ENCODE measurements at places on chromosomes 6 and 20.

DNA sequence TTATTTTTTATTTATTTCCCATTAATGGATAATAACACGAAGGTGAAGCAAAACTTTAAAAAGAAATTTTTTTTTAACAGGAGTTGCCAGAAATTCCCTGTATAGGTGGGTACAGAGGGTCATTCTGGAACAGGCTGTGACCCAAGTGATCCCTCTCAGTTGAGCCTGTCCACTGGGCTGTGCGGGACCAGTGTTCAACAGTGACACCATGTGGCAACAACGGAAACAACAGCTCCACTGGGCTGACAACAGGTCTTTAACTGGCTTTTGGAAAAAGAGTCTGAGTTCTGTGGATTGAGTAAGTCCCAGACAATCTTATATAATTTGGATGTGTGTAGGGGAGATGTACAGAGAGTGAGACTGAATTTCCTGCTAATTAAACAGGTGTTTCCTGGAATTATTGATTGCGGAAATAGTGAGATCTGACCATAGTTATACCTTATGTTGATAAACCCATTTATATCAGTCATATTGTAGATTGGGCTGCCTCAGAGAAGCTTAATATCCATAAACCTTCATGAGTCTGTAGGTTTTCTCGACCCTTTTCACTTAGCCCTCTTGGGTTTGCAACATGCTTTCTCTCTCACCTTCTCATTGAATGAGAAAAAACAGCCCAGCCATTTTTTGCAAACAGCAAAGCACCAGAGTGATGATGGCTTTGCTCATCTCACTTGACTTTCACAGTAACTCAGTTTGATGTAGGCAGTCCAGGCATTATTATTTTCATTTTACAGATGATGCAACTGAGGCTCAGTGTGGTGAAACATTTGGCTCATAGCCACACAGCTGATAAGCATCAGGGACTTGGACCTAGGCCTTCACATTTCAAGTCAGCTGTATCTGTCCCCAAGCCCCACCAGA, 17.5 kb downstream of the KIAA1755 start:
- DNase-seq = no peak

GRCh38 chr6:159184559-159184958, 15.4 kb downstream of the FNDC1 start:
- no peak for DNase-seq

DNA sequence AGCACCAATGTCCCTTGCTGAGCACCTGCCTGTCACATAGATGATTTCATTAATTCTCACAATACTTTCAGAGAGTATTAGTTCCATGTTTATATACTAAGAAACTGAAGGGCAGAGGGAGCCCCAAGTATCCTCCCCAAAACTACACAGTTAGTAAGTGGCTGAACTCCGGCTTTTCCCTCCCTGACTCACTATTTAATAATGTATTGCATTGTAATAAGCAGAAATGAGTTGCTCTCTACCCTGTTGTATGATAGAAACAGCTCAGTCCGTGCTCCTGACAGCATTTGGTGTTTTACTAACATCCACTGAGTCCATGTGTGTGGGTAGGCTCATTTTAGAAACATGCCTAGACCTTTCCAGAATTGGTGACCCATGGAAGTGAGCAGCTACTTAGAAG, 76.8 kb downstream of the OLIG3 start:
- no peak for DNase-seq

DNA sequence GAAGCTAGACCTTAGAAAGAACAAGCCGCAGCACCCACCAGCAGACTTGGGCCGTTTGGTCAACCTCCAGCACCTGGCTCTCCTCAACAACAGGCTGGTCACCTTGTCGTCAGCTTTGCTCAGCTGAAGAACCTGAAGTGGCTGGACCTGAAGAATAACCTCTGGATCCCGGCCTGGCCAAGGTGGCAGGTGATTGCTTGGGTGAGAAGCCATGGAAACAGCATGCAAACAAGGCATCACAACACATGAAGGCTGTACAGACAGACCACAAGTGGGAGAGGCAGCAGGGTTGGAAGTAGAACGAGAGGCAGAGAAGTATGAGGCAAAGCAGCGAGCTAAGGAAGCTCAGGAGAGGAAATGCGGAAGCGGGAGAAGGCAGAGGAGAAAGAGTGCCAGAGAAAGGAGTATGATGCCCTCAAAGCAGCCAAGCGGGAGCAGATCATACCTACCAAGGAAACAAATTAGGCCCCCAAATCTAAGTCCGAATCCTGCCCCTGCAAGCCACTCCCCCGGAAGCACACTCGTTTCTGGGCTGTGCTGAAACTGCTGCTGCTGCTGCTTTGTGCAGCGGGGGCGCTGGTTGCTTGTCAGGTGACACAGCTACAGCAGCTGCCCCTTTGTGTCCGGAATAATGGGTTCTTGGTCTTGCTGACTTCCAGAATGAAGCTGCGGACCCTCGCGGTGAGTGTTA, 121.6 kb upstream of the LGSN start:
- DNase-seq = no peak

DNA sequence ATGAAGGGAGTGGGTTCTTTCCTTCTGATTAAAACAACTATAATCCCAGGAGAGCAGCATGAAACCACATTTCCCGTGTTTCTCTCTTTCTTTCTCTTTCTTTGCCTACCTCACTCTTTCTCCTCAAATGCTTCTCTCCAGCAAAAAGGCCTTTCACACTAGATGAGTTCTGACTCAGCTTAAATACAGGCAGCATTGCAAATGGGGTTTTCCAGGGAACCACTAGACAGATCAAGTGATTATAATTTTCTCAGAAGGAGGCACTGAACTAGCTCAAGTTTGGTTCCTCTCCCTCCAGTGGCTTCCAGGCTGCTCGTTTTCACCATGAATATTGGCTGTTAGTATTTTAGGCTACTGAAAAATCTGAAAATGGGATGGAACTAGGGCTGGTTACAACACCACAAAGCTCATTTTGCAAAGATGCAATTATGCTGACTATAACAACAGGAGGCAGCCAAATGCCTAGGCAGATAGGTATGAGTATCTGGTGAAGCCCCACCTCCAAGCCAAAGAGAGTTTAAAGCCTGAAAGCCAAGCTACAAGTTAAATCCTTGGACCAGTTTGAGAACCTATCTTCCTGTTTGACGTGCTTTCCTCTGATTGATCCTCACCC, 260.0 kb downstream of the MMUT start:
- DNase-seq = no peak

DNA sequence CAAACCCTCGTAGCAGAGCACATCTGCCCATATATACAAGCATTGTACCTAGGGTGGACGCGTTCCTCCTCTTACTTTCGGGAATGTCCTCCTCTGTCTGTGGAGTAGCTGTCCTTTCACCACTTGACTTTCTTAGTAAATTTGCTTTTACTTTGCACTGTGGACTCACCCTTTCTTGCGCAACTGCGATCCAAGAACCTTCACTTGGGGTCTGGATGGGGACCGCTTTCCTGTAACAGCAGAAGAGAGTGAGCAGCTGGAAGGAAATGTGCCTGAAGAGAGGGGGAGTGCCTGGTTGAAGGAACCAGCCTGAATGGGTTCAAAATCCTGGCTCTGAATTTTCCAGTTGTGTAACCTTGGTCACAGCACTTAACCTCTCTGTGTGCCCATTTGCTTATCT, 40.1 kb upstream of the PMEPA1 start:
- DNase-seq = no peak

GRCh38 chr6:100382767-100383195, 81.9 kb downstream of the SIM1 start:
- no peak for DNase-seq

GRCh38 chr6:159533568-159533967, 159.5 kb downstream of the SOD2 start:
- DNase-seq = no peak

DNA sequence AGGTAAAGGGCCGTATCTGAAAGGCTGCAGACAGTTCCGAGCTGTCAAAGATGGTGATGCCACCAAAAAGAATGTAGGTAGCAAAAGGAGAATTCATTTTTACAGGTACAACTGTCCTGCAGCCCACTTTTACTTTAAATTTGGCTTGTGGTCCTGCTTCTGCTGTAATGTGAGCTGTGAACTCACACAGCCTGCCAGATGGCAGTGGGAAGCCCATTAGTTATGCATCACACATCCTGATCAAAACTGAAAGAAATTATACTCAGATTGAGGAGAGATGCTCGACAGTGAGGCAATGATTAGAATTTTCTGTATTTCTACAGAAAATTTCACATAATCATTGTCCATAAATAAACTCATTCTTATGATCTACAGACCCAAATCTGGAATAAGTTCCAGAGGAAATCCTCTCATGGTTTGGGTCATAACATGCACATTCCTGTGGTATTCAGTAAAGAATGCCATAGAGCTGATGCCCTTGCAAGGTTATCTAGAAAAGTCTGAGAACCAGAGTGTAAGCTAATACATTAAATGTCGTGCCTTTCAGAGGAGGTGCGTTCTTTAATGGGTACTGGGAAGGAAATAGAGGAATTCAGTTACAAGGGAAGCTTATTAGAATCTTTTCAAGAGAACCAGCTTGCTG, 23.9 kb upstream of the E2F3 start:
- DNase-seq = no peak

GRCh38 chr20:13355941-13356486, 134.9 kb downstream of the ISM1 start:
- DNase-seq = no peak

GRCh38 chr6:101351173-101351572, 42.3 kb upstream of the GRIK2 start:
- DNase-seq = no peak

GRCh38 chr6:34610819-34611477, 54.8 kb upstream of the SPDEF start:
- no peak for DNase-seq

DNA sequence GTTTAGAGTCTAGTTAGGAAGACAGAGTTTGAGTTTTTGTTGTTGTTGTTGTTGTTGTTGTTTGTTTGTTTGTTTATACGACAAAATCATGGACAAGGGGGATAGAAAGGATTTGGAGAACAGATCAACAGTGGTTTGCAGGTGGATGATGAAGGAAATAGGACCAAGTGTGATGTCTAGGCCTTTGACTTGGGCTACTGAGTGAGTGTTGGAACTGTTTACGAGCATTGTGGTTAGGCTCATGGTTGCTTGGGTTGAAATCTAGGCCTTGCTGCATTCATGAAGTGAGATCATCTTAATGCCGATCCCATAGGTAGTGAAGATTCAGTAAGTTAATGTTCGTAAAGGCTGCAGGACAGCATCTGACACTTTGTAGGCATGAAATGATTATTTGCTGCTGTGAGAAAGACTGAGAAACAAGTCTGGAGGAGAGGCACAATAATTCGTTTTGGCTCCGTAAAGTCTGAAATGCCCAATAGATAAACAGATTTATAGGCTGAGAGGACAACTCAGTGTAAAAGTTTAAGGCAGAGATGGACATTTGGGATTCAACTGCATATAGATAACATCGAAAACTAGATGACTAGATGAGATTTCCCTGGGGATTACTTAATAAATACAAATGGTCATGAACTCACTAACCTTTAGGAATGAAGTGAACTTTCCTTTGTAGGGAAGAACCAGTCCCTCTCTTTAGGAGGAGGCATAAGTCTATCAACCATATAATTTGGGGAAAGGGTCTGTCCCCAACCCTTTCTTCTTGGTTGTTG, 70.0 kb downstream of the HDDC2 start:
- no peak for DNase-seq

GRCh38 chr20:23320317-23320716, 30.3 kb upstream of the NXT1 start:
- no peak for DNase-seq

GRCh38 chr6:23635150-23635549, 490.9 kb upstream of the NRSN1 start:
- no peak for DNase-seq

DNA sequence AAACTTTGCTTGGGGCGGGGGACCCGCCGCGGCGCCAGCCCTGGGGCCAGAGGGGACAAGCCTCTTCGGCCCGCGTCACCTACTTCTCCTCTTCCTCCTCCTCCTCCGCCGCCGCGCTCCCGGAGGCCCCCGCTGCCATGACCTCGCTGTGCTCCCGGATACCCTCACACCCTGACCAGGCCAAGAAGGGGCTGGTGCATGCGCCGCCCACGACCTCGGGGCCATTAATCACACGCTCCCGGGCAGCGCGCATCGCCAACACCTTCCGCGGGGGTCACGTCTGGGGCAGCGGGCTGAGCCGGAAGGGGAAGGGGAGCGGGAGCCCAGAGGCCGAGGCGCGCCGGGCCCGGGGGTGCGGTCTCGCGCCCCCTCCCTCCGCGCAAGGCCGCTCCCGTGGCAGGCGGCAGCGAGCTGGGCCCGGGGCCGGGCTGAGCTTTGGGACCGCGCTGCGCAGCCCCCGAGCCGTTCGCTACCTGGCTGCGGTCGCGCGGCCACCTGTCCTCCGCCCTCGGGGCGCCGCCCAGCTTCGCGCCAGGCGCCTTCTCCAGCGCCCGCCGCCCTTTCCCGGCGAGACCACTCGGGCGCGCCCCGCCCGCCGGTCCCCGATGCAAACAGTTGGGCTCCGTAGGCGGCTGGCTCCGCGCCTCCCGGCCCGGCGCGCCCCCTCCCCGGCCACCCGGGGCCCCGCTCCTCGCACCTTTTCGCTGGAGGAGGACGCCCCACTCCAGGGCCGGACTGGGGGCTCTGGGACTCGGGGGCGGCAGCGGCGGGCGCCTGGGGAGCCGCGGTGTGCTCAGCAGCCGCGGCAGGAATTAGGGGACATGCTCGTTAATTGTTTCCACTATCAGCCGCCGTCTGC, 575 bp upstream of the CNR1 start:
- no peak for DNase-seq

- no peak for DNase-seq
These were observed 607.1 kb downstream of the COL12A1 start for GRCh38 chr6:74598462-74599393.

DNA sequence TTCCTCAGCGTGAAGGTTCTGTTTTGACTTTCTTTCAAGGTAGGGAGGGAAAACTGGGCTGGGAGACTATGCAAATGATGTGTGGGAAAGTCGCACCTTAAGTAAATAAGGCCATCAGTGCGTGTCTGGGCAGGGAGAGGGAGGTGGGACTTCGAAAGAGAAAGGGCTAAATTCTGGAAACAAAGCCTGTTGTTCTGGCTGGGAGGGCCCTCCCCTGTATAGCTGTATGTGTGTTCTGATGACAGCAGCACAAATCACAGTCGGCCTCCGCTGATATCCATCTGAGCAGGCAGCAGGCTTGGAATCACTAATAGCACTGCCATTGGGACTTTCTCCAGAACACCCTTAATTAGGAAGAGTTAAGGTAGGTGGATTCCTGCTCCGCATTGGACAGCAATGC, 19.2 kb downstream of the JAG1 start:
- no peak for DNase-seq

DNA sequence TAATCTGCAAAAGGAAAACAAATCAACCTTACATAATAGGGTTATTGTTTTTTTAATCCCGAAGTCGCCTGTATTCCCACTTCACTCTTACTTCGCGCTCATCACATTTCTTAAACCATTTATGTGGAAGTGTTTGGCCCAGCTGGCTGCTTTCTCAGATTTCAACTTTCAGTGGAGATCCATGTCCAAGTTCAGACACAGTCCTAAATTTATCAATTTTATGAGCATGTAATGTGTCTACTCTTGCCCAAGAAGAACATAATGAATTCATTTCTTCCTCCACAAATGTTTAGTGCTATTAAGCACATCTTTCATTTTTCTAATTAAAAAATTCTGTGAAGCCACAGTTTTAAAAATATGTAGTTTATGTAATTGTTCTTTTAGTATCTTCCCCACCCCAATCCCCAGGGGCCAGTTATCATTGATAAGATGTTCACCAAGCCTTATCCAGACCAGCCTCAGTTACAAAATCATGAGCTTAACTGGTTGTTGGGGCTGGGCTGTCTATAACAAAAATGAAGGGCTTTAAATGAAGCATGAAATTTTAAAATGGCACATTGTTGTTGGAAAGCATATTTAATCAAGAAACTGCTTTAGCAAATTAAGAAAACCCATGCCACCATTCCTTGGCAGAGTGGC, 151.7 kb downstream of the UST start:
- no peak for DNase-seq
